Inflammatory macrophage (primary cell): ENCODE measurements at places on chromosomes 11 and 22.

DNA sequence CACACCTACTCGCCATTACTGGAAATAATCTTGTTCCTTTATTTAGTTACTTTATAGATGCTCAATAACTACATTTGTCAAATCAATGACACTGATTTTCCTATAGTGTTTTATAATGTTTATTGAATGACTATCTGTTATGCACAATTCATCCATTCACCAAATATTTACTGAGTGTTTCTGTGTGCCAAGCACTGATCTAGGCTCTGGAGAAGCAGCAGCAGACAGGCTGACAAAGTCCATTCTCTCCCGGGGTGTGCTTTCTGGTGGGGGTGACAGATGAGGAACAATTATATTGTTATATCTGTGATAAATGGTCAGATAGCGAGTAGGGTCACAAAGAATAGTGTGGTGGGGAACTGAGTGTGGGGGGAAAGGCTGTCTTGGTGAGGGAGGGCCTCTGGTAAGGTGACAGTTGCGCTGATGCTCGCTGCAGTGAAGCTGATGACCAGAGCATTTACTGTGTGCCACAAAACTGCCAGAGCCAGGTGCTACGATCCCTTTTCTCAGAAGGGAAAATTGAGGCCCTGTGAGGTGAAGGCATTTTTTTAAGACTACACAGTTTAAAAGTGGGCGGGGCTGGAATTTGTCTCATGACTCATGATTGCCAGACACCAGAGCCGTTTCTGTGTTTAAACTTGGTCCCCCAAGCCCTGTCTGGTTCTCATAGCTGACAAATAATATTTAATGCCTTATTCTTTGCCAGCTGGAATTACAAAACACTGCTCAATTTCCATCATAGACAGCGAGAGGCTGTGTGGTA, 10.2 kb downstream of the PACS1 start:
- peak; percentile 26 for DNase-seq

GRCh38 chr22:22773979-22774604, 113.5 kb upstream of the IGLL5 start:
- DNase-seq, result peak; percentile 62

- DNase-seq, result no peak
Observed at GRCh38 chr11:110772863-110773262, 60.6 kb upstream of the ARHGAP20 start.

GRCh38 chr11:10308201-10308954, 3.5 kb downstream of the ADM start:
- no peak for DNase-seq

DNA sequence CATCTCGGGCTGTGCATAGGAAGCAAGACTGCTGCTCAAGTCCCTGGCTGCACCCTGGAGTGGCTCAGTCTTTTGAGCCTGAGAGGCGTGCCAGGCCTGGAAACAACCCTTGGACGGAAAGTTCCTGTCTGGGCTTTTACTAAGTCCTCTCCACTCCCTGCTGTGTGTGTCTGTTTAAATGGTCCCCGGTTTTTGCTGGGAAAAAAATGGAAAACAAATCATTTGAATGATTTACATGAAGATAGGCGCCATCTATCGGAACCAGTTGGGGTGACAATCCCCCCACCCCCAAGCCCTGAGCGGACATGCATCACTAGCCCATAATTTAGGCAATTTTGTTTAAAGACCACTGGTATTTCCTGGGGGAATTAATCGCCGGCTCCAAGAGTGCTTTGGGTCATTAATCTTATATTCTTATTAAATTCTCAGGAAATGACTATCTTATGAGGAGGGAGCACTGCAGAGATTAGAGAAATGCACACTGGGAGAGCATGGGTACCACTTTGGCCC, 2.7 kb upstream of the GAB2 start:
- peak; percentile 45 for DNase-seq

DNA sequence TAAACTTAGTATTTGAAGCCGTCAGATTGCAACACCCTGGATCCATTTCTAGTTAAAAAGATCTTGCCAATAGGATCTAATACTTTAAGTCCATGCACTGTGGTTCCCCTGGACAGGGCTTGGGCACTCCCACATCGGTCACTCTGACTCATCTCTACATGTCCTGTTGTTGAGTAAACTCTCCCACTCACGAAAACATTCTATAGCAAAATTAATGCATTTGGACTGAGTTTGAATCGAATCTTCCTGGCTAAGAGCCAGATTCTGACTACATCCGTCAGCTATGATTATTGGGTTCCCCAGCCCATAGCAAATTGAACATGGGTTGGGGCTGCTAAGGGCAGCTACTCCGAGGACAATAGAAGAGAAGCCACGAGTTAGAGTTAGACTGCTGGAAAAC, 182.1 kb upstream of the SORL1-AS1 start:
- peak; percentile 78 for DNase-seq

DNA sequence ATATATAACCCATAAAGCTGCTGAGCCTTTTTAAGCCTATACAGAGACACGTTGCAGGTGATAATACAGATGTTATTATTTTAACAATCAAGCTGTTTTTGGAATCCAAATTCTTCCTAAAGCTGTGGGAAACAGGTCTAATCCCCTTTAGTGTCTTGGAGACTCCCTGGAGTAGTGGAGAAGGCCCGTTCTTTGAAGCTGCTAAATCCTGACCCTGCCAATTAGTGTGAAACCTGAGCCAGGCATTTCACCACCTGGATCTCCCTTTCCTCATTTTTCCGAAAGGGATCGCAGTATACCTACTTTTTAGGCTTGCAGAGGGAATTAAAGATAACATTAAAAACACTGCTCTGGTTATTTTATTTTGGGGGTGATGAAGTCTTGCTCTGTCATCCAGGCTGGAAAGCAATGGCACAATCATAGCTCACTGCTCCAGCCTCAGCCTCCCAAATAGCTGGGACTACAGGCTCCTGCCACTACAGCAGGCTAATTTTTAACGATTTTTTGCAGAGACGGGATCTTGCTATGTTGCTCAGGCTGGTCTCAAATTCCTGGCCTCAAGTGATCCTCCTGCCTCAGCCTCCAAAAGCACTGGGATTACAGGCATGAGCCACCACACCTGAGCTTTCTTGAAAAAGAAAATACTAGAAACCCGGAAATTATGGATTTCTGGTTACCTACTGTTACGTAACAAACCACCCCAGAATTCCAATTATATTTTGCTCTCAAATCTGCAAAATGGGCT, 1.7 kb upstream of the EIF4ENIF1 start:
- DNase-seq, result no peak

- no peak for DNase-seq
Observed at GRCh38 chr22:40594924-40595323, 41.6 kb downstream of the MRTFA start.

GRCh38 chr22:38841211-38841610, 2.6 kb downstream of the NPTXR start:
- DNase-seq, result no peak

GRCh38 chr11:34001557-34002064, 49.9 kb upstream of the CAPRIN1 start:
- no peak for DNase-seq

DNA sequence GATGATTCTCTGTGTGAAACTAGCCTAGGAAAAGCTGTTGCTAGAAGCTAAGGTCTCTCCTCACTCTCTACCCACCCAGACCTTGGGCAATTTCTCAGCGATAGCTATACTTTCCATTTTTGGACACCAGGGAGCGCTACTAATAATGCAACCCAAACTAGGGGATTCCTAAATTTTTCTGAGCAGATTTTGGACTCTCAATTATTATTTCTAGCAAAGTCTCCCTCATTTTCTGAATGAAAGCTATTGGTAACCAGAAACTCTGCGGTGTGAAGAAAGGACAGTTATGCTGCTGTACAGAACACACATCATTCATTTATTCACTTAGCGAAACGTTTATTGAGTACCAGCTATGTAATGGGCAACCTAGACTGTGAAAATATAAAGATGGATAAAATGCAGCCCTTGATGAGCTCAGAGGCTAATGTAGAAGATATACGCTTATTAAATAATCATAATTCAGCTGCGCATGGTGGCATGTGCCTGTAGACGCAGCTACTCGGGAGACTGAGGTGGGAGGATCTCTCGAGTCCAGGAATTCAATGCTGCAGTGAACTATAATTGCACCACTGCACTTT, 6.1 kb upstream of the STIM1 start:
- DNase-seq, result peak; percentile 70

DNA sequence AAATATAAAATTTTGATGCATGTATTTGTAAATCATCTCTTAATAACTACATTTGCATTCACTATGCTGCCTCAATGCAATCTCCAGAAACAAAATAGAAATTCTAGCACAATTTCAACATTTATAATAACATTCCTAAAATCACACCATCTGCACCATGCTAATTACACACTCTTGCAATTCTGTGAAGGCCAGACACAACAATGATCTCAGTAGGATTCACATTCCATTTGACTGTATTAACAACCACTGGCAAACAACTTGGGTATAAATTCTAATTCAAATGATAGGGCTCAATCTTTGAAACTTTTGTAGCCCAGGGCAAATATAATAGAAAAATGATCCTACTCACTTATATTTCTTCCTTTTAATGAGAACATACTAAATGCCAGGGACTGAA, 25.9 kb downstream of the RAB6A start:
- no peak for DNase-seq

DNA sequence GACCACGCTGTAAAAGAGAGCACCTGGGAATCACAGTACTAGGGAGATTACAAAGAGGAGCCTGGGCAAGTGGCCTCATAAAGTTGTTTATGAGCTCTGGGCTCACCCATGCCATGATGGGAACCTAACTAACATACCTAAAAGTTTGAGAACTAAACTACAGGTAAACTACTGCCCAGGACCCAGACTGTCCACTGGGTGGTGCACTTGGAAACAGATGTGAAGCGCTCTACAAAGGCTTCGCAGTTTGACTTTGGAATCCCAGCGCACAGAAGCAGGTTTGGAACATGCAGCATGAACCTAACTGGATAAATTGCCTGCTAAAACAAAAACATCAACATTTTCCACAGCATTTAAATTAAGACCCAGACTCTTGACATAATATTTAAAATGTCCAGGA, 418.6 kb downstream of the FAM181B start:
- DNase-seq, result peak; percentile 1

DNA sequence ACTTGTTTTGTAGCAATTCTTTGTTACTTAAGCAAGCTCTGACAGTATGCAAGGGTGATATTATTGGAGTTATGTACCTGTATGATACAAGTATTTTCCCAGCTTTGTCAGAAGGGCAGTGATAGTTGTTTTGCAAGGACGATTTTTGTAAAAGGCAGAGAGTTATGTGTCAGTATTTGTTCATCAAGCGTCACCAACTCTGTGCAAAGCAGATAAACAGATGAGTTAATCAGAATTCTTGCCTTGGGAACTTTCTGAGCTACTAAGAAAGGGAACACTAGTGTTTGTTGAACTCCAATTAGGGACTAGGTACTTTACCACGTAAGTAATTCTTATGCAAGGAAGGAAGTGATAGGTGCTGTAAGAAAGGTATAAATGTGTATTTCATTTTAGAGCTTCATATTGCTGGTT, 1.4 kb downstream of the USP47 start:
- DNase-seq, result peak; percentile 40

DNA sequence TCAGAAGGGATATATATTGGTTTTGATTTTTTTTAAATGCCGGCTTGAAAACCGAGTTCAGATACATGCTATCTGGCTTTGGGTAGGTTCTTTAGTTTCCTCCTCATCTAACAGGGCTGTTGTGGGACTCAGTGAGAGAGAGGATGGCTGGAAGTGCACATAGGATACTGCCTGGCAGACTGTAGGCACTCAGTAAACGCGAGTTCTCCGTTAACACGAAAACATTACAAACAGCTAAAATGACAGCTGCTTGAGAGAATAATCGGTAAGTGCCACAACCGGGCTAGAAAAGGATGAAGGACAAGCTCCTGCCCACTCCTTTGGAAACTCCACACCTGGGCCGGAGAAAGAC, 369 bp downstream of the XRRA1 start:
- DNase-seq, result peak; percentile 7

DNA sequence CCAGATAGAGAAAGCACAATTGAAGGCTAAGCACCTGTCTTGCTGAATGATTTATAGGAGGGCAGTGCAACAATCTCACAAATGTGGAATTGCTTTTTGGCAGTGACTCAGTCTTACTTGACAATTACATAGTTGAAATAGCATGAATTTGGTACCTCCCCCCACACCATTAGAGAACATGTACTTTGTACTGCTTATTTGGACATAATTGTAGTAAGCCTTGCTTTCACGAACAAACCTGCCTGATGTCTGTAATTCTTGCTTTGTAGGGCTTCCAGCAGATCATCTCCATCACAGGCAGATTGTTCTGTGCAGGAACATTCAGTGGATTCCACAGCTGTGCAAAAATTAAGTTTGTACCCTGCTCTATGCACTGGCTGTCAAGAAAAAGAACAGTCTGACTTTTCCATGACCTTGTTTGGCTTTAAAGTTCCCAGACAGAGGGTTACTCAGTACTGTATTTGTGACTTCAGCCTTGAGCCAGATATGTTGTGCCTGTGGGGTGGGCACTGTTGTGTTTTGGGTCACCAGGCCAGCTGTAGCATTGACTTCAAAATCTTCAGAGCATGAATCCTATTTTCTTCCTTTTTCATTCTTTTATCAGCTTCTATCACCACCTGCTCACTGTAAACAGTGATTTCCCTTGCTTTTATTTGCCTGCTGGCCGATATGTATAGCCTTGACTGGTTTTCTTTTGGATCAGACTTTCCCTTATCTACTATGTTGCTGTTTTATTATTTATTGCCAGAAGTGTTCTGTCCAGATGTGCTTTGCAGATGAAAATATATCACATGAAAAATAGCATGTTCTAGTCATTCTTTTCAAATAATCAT, 941.0 kb upstream of the CHORDC1 start:
- no peak for DNase-seq

DNA sequence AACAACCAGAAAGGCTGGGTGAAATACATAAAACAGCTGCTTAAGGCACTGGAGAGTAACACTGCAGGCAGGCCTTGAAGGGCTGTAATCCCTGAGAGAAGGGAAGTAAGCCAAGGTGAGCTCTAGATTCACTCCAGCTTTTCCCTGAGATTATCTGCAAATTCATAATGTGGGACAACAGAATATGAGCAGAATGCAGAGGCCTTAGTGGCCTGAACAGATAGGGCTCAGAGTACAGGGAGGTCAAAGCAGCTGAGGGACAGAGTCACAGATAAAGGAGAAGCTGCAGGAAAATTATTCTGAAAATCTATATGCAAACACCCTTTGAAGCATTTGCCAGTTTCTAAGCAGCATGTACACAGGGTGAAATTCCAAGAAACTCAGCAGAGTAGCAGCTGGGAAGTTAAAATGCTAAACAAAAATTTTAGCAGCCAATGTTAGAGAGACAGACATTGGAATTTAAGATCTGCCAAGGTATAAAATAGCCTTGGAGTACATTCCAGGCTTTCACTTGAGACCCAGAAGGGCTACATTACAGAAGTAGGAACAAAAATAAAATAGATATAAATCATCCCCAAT, 48.1 kb upstream of the CWF19L2 start:
- DNase-seq, result no peak

- no peak for DNase-seq
Observed at GRCh38 chr11:27679136-27680015, 20.9 kb downstream of the BDNF start.

DNA sequence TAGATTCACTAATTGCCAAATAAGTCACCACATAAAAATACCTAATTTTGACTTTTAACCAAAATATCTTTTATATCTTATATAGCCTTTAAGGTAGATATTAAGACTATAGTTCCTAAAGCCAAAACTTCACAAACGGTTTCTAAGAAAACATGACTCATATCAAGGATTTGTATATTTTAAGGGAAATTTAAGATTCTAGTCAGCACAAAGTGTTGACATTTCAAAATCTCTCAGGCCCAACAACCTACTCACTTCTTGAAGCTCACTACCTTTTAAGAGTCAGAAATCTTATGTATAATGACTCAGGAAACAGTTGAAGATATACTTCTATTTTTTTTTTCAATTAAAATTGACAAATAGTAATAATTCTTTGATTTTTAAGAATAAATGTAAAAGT, 221.9 kb downstream of the SBF2 start:
- DNase-seq, result no peak

GRCh38 chr11:89436071-89436470, 55.1 kb downstream of the NOX4 start:
- DNase-seq, result no peak
